ENCODE measurements at places on chromosomes 3 and 15. TPM values are rescaled to one million over a fixed set of nuclear protein-coding genes. Genes with fewer than 3 reads are reported as not detected.

The KBTBD12 gene
- 1.2 TPM for polyA plus RNA-seq

DNA sequence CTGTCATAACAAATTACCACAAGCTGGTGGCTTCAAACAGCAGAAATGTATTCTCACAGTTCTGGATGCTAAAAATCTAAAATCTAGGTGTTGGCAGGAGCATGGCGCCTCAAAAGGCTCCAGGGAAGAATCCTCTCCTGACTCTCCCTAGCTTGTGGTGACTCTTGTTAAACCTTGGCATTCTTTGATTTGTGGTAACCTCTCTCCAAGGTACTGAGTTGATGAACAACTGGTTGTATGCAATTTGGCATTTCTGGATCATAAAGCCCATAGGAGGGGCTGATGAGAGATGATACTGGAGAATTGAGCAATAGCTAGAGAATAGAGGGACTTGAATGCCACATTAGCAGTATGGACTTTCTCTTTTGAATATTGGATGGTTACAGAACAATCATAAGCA, 821.8 kb downstream of the TBL1XR1 start:
- DNase-seq = no peak

- DNase-seq = no peak
These were observed 30.1 kb downstream of the APPL1 start for GRCh38 chr3:57257678-57258077.

DNA sequence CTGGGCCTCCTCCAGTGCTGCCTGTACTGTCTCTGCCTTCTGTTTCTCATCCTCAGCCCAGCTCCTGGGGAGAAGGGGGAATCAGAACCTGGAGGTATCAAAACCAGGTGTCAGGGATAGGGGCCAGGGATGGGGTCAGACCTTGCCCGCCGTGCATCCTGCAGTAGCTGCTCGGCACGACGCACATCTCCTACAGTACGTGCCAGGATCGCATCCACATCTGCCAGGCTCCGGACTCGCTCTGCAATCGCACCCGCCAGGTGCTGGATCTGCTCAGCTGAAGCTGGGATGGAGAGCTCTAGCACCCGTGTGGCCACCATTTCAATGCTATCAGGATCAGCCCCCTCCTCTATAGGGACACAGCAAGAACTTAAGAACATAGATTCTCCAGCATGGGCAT, 1.4 kb upstream of the USP19 start:
- no peak for DNase-seq

DNA sequence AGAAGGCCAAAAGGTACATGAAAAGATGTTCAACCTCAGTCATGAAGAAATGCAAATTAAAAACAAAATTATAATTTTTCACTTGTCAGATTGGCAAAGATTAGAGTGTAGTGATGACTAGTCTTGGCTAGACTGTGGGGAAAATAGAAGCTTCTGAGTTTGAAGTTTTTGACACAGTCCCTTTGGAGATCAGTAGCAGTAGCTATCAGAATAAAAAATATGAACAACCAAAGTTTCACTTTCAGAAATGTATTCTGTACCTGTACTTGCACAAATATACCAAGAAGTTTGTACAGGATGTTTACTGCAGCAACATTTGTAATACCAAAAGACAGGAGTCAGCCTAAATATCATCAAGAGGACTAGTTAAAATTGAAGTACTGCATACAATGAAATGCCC, 14.1 kb downstream of the ATP2C1 start:
- DNase-seq = no peak

DNA sequence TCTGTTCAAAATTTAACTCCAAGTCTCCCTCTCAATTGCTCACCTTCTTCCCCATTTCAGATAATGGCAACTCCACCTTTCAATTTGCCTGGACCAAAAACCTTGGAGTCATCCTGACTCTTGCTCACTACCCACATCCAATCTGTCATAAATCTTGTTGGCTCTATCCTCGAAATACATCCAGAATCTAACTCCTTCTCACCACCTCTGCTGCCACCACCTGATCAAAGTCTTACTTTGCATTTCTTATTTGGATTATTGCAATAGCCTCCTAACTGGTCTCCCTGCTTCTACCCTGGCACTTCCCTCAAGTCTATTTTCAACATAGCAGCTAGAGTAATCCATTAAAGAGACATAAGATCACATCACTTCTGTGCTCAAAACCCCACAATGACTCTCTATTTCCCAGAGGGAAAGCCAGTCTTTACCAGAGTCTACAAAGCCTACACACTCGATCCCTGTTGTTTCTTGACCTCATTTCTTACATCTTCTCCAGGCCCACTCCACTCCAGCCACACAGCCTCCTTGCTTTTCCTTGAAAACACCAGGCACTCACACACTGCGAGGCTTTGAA, 86.6 kb downstream of the GPR156 start:
- no peak for DNase-seq

GRCh38 chr3:47013231-47013630, 33.8 kb downstream of the NBEAL2 start:
- no peak for DNase-seq

DNA sequence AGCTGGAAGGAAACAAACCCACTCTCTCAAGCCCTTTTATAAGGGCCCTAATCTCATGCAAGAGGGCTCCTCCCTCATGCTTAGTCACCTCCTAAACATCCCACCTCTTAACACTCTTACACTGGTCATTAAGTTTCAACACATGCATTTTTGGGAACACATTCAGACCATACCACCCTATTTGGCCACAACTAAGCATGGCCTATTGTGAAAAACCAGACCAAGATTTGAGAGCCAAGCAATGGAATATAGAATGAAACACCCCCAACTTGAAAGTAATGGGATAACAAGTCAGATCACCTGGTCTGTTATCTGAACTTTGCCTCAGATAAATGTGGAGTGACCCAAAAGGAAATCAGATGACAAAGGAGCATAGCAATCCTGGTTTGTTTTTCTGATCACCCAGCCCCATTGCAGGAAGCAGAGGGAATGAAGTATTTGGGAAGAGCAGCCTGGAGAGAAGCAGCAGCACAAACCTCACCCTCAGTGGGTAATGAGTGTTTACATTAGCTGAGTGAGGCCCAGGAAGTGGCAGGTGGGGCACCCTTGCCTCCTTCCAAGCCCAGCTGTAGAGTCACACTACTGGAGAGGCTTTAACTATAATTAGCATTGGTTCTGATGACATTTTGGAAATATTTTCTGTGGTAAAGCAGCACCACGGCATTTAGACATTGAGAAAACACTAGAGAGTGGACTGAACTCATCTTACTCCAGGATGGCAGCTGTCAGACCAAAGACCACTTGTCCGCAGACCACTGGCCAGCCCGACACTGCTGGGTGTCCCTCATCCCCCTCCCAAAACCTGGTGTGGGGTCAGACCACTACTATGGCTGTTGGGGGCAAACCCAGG, 48.8 kb upstream of the PRTG start:
- no peak for DNase-seq

DNA sequence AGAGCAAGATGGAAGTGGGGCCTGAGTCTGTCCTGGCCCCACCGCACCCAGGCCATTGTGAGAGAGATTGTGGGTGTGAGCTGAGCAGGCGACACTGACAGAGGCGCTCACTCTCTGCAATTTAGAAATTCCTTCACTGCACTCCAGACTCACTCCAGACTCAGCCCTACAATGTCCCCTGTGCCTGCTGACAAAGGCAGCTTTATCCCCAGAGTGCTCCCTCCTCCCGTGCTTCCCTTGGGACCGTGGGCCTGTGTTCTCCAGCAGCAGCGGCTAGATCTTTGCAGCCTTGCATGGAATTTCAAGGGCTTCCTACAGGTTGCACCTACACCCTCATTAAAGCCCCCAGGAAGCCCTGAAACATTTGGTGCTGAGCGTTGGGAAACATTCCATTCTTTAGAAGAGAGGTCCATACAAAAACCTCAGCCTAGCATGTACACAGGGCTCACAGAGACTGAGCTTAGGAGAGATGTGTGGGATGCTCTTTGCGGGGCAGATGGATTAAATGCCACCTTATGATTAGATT, 1.3 kb upstream of the IL16 start:
- no peak for DNase-seq

DNA sequence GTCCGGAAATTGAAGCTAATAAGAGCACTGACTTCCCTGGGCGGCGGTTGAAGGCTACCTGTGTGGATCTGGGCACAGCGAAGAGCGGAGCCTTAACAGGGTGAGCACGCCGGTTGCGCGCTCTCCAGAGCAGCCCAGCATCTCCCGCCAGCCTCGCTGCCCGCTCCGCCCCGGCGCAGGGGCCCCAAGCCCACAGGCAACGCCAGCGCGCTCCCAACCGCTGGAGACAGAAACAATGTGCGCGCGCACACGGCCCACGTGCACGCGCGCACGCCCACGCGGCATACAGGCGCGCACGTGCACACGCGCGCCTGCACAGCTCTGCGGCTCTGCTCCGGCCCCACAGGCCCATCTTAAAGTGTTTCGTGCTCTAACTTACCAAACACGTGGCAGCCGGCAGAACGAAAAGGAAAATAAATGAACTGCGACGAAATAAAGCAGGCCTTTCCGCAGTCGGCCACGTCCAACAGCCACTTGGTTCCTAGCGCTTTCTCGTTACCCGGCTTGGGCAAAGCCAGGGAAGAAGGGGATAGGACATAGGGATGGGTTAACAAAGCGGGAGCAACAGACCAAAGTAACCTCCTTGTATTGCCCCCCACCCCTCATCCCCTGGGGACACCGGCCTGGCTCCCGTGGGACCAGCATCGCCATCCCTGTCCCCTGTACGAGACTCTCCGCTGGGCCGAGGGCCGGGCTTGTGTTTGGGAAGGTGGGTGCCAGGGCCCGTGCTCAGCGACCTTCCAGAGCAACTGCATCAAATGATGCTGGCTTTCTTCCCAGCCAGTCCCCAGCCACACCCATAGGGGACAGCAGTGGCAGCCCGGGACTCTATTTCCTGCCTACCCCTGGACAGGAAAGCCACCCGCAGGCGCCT, 203.7 kb downstream of the ABHD5 start:
- peak; percentile 71 for DNase-seq

DNA sequence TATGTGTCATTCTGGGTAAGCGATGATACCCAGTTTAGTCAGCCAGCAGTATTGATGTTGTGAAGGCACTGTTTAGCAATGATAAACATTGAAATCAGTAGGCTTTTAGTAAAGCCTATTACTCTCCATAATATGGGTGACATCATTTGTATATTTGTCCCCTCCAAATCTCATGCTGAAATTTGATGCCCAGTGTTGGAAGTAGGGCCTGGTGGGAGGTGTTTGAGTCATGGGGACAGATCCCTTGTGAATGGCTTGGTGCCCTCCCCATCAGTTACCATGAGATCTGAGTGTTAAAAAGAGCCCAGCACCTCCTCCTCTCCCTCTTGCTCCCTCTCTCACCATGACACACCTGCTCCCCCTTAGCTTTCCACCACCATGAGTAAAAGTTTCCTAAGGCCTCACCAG, 31.4 kb upstream of the FAN1 start:
- no peak for DNase-seq

- no peak for DNase-seq
These were observed 142.5 kb downstream of the HCN4 start for GRCh38 chr15:73226093-73226814.

DNA sequence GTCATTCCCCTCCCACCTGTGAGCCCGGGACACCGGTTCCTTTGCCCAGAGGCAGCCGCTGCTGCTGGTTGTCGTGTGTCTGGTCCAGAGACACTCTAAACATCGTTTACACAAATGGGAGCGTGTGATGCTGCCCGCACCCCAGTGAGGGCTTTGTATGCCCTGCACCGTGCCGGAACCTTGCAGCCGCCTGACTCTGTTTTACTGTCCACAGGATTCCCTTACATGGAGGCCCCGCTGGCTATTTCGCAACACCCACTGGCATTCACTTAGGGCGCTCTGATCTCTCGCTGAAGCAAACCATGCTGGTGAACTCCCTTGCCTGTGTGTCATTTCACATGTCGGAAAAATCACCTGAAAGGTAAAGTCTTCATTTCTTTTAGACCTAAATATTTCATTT, 100.8 kb upstream of the SLC6A6 start:
- no peak for DNase-seq
